ENCODE measurements at places on chromosomes 1 and 21.

GRCh38 chr1:85544689-85545215, 35.8 kb upstream of the CCN1 start:
- peak; percentile 85 for DNase-seq

GRCh38 chr1:61123326-61123725, 41.0 kb downstream of the NFIA start:
- no peak for DNase-seq

GRCh38 chr1:204222764-204223055, 8.9 kb upstream of the GOLT1A start:
- no peak for DNase-seq

DNA sequence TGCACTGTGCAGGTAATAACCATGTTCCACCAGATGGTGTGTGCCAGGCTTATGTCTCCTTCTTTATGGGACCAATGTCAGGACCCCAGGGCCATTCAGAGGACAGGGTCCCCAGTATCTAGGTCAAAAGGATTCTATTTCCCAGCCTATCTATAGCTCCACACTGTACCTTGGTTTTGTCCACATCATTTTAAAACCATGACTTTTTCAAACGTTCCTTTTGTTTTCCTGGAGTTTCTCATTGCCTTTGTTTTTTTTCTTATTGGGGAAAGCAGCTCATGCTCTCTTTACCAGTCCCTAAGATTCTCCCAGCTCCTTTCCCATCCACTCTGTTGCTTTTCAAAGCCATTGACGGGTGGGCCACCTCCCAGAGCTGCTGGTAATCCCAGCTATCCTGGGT, 12.6 kb downstream of the PLCH2 start:
- no peak for DNase-seq

GRCh38 chr1:208980605-208981004, 602.9 kb upstream of the CAMK1G start:
- no peak for DNase-seq

DNA sequence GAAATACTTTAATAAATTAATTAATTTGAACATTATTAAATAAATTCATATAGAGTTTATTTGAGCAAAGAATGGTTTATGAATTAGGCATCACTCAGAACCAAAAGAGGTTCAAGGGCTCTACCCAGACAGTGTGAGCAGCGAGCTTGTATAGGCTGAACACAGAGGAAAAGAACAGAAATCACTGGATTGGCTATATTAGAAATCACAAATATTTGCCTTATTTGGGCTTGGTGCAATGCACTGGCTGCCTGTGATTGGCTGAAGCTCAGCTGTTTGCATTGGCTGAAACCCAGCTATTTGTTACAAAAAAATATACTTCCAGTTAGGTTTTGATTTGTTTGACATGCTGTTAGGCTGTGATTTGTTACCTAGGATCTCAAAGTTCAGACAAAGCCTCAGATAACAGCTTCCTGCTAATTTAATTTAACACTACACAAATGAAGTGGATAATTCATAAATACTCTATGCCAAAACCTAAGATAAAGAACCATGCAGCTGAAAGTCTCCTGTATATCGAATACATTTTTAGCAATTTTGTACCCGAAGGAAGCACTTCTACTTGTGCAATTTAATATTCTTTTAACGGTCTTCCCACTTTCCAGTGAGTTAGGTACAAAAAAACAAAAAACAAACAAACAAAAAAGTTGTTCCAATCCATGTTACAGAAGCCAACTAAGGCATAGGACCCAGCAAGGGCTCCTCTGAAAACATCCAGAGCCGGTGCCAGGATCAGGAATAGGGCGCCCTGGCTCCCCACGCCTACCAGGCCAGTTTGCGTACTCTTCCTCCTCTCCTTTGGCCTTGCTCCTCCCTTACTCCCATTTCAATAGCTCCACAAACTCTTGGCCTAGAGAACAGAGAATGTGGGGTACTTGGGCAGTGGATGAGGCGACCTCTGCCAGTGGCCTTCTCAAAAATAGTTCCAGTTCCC, 179.1 kb downstream of the DUSP10 start:
- no peak for DNase-seq

GRCh38 chr1:101898137-101898536, 98.6 kb downstream of the OLFM3 start:
- DNase-seq: no peak

- DNase-seq: no peak
Measured at GRCh38 chr1:162372159-162373071, 4.2 kb downstream of the SPATA46 start.

DNA sequence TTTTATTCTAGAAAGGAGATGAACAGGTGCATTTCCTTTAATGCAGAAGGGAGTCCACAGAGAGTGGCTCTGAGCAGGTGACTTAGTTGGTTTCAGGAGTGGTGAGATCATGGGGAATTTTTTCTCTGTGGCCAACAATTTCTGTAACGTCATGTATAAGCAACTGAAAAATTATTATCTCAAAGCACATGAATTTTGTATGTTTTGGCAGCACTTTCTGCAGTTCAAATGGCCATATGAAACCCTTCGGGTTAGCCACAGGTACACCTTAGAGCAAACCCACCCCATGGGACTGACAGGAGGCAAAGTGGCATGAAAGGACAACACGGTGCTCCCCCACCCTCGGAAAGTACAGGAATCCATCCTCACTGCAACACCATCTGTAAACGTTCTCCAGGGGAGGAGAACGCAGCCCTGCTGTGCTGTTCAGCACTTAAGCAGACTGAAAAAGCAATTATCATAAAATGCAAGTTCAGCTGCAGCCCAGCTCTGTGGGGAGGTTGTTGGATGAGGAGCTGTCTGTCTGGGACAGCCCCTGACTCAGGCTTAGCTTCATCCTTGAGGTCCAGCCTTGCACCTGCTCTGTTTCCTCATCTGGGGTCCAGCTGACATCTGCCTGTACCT, 55.8 kb upstream of the CLDN14 start:
- DNase-seq: no peak
